ENCODE measurements at places on chromosomes 13 and 19.

GRCh38 chr19:789701-790060, 7.6 kb upstream of the PTBP1 start:
- DNase-seq: no peak

DNA sequence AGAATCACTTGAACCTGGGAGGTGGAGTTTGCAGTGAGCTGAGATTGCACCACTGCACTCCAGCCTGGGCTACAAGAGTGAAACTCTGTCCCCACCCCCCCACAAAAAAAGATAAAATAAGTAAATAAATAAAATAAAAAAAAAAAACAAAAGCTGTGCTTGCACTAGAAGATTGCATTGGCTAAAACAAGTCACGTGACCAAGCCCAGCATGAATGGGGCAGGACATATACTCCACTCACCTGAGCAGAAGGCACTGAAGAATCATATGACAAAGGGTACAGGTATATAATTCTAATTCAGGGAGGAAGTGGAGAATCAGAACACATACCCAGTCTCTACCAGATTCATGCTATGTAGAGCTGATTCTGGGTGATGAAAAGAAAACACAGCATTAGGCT, 36.6 kb downstream of the CYP4F22 start:
- DNase-seq: no peak

GRCh38 chr19:55305491-55305890, 19.6 kb downstream of the TMEM150B start:
- peak; percentile 58 for DNase-seq

GRCh38 chr19:19022380-19022961, 10.8 kb downstream of the SUGP2 start:
- no peak for DNase-seq

DNA sequence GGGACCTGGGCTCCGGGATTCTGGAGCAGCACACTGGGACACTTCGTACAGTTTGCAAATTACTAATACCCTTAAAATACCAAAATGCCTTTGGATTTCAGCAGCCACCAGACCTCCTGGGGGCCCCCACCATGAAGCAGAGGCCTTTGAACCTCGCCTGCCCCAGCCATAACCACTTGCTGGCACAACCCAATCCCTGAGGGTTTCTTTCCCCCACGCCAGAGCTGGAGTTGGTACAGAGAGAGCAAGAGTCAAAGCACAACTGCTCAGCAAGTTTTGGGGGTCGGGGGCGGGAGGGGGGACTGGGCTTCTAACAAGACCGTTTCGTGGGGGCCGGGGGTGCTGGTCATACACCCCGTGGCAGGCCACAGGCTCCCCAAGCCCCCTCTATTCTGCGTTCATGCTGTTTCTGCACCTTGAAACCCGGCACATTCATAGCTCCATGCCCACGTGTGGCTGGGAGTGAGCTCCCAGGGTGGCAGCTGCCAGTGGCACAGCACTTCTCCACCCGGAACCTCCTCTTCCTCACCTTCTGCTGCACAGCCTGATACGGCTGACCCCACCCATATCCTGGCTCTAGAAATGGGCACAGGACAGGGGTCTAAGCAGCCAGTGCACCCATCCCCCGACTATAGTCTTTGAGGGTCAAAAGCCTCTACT, 17.1 kb downstream of the PLEKHF1 start:
- DNase-seq: no peak

DNA sequence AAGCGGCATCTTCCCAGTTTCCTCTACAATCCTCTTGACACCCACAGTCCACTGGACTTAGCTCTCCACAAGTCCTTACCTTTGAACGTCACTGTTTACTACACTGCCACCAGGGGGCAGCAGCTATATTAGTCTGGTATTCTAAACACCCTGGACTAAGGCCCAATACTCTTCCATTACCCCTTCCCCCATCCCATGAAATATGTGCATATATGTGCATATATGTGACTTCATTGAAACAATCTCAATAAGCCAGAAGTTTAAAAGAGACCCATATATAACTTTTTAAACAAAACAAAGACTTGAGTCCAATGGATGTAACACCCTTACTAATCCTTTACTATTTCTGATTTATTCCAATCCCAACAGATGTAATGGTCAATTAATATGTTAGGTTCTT, 15.5 kb downstream of the GGACT start:
- DNase-seq: peak; percentile 72

GRCh38 chr19:1826557-1827521, 14.8 kb upstream of the ATP8B3 start:
- no peak for DNase-seq

DNA sequence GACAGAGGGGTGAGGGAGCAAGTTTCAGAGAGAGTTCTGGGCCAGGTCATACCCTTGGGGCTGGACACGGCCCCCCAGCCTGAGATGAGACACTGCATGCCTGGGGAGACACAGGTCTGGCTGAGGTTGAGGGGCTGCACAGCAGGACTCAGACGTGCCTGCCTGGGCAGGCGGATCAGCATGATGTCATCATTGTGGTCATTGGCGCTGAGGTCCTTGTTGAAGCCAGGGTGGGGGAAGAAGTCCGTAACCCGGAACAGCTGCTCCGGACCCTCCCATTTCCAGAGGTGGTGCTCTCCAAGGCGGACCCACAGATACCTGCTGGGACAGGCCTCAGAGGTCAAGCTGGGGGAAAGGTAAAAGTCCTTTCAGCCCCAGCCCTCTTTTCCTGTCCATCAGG, 5.0 kb upstream of the KLK8 start:
- DNase-seq: no peak

DNA sequence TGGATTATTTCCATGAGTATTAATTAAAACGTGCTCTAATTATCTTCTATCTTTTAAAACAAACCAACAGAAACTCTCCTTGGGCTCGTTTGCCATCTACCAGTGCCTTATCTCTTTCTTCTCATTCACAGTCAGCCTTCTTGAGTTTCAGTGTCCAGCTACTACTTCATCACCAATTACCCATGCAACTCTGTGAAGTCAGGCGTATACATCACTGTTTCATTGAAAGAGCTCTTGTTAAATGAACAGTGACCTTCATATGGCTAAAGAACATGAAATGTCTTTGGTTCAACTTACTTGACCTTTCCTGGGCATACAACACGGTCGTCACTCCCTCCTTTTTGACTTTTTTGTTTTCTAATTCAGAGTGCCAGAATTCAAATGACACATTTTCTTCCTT, 5.2 kb upstream of the IFT88 start:
- no peak for DNase-seq

GRCh38 chr13:49840266-49840665, 47.8 kb upstream of the KPNA3 start:
- DNase-seq: peak; percentile 29

- DNase-seq: peak; percentile 80
Observed at GRCh38 chr19:35268536-35269437, at the start of gene USF2. Gene USF2 (plus strand): TSS chr19:35268962. CDS start chr19:35269102, 140 bp downstream.
